ENCODE measurements at places on chromosomes 2 and 18.

DNA sequence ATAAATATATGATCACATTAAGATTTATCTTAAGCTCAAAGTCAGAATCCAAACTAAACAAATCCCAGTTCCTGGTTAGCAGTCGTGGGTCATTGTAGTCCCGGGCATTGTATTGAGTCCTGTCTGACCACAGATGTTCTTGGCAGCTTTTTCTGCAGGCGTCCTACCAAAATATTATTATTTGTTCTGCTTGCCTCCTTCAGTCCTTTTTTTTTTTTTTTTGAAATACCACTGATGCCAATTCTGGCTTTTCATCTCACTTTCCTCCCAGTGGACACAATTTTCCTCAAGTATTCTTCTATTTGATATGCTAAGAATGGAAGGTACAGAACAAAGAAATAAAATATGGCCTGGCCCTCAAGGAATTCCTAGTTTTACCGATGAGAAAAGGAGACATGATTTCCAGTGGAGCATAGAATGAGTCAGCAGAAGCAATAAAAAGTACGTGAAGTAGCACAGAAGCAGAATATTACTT is 151.6 kb downstream of the CSRNP3 start:
- DNase-seq: no peak

DNA sequence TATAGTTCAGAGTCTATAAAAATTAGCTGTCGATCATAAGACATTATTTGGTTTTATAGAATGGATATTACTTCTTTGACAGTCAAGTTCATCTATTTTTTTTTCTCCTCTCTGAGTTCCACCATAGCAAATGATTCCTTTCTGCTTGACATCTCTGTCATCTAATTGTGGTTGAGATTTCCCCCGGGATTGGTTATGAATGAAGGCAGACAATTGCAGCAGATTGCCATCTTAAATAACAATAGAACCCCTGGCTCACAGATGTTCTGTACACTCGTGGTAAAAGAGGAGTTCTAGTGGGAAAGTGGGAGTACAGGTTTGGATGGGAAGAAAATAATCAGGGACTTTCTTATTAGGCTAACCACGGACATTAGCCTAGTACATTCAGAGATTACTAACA is 292.1 kb upstream of the NRXN1 start:
- DNase-seq: no peak

- DNase-seq: no peak
Measured at GRCh38 chr18:40707797-40708196, 1247.2 kb upstream of the PIK3C3 start.

GRCh38 chr2:66839551-66840320 is 404.8 kb downstream of the MEIS1 start:
- no peak for DNase-seq

GRCh38 chr2:127218812-127219170 is 1.3 kb downstream of the CYP27C1 start:
- DNase-seq: no peak
